NCI-H510A treated with DMSO at 0.1 percent for 48 hours (cell line): ENCODE measurements at places on chromosomes 5 and 9.
A peak's percentile ranks its signal among the peaks of the same experiment; 100 is the strongest.

- no peak for DNase-seq
These were observed 42.8 kb downstream of the TIMD4 start for GRCh38 chr5:156920042-156920860.

DNA sequence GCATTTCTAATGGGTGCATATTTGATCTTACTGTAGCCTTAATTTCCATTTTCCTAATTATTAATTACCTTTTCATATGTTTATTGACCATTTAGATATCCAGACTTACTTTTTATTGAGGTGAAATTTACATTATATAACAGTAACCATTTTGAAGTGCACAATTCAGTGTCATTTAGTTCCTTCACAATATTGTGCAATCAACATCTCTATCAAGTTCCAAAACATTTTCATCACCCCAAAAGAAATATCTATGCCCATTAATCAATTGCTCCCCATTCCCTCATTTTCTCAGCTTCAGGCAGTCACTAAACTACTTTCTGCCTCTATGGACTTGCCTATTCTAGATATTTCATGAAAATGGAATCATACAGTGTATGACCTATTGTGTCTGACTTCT is 5.9 kb downstream of the COL15A1 start:
- DNase-seq: no peak

- no peak for DNase-seq
These were observed 99.1 kb upstream of the DAP start for GRCh38 chr5:10860196-10860543.

DNA sequence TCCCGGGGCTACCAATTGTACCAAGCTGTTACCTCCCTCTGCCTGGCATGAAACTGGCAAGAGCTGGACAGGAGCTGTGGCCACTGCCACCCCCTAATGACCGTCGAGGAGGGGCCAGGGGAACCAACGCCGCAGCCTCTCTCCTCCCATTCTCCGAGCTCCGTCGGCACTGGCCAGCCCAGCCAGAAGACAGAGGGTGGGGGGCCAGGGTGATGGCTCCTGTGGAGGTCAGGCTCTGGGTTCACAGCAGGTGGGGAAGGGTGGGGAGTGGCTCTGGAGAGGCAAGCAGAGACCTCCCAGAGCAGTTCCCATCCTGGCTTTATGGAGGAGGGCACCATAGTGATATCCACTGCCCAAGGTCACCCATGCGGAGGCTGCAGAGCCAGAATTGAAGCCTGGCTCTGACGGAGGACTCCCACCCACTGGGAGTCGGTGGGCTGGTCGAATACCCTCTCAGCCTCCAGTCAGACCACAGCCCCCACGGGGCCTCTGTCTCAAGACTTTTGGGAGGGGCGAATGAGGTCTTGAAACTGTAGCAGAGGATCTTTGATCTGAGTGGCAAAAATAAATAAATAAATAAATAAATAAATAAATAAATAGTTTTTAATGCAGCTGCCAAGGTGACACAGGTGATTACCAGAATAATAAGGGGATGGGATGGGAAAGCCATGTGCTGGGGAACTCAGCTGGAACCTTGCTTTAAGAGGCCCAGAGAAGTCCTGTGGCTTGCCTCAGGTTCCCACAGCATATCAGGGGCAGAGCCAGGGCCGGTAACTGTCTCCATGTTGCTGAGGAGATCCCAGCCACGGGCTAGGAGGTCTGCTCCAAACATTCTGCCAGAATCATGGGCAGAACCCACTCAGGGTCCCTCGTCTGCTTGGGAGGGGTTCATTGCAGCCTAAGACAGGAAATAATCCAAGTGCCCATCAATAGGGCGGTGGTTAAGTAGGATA is 42.5 kb upstream of the NEURL1B start:
- no peak for DNase-seq

DNA sequence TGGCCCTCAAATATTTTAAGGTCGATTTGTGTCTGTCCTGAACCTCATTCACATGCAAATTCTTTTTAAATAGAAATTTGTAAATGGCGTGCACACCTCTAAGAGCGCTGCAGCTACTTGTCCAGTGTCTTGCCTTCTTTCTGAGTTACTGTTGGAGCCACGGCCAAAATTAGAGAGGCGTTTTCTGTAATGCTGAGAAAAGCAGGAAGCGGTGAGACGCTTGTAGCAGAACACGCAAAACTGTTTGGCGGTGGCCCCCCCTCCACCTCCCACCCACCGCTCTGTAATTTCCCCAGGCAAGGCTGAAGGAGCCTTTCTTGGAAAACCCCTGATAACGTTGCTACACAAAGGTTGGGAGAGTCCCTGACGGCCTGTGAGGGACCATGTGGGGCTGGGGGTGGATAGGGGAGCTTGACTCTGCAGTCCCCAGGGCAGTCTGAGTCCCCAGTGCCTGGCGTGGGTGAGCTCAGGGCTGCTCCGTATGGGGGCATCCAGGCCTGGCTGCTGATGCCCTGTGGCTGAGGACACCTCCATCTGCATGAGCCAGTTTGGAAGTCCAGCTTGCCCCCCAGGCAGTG is 96.5 kb downstream of the GADD45G start:
- DNase-seq: no peak

DNA sequence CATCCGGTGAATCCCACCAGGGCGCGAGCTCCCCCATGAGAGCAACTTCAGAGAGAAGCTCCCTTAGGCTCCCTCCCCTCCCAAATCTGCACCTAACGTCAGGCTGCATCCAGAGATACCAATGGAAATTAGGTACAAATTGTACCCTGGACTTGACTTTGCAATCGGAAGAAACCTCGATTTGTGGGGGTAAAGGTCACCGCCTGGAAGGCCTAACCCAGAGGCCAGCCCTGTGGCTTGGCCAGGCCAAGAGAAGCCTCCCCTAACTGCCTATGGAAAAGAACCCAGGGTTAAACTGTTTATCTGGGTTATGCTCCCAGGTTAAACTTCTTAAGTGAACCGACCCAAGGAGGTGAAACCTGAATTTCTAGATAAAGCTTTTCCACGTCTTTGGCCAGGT is 80.4 kb downstream of the GTF3C4 start:
- no peak for DNase-seq

- no peak for DNase-seq
These were observed 115.7 kb upstream of the MSX2 start for GRCh38 chr5:174608631-174609097.

- DNase-seq: no peak
These were observed 624.9 kb upstream of the GRAMD2B start for GRCh38 chr5:125798307-125798706.

DNA sequence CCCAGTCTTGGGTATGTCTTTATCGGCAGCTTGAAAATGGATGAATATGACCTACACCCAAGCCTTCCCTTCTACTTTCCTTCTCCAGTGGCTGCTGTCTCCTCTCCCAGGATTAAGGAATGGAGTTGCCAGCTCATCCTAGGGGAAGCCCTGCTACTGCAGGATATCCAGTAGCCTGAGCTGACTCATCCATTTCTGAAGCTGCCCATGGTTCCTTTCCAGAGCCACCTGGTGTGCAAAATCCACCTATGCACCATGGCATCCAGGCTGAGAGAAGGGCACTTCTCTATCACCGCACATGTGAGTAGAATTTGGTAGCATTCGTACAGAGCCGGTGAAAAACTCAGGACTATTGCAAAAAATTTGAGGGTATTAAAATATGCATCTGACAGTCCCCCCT is 290.8 kb downstream of the YTHDC2 start:
- no peak for DNase-seq

GRCh38 chr9:119365291-119366027 is 3.8 kb downstream of the BRINP1 start:
- peak; percentile 53 for DNase-seq

GRCh38 chr9:115229496-115229895 is 111.5 kb upstream of the TNC start:
- no peak for DNase-seq

DNA sequence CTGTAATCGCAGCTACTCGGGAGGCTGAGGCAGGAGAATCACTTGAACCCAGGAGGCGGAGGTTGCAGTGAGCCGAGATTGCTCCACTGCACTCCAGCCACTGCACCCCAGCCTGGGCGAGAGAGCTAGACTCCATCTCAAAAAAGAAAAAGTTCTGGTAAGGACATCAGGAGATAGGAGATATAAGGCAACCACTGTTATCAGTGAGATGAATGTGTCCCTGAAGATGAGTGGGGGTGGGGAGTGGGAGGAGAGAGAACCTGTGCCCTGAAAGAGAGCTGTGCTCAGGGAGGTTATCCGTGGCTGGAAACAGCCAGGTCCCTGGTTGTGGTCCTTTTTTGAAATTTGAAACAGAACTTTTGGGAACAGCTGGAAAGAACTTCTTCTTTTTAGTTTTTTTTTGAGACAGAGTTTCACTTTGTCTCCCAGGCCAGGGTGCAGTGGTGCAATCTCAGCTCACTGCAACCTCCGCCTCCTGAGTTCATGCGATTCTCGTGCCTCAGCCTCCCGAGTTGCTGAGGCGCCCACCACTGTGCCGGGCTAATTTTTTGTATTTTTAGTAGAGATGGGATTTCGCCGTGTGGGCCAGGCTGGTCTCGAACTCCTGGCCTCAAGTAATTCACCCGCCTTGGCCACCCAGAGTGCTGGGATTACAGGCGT is 2.6 kb downstream of the PTPA start:
- no peak for DNase-seq

DNA sequence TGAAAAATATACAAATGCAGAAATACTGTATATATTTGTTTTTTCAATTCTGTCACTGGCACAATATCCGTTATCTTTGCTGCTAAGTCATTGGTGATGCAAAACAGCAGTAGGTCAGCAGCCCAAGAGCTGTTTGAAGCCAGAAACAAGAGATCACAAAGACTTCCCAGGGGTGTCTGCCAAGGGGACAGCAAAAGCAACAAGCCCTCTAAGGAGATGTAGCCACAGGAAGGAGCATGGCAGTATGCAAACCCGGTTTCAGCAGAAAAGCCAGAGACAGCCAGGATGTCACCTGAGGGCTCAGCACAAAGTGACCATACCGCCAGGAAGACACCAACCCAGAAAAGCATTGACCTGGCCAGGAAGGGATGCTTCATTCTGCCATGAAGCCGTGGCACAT is 241.5 kb downstream of the ARRDC3 start:
- DNase-seq: no peak

- DNase-seq: no peak
These were observed 3.2 kb downstream of the COMMD10 start for GRCh38 chr5:116088062-116088461.

- DNase-seq: peak; percentile 73
These were observed 28.9 kb upstream of the LPCAT1 start for GRCh38 chr5:1552521-1553255.

DNA sequence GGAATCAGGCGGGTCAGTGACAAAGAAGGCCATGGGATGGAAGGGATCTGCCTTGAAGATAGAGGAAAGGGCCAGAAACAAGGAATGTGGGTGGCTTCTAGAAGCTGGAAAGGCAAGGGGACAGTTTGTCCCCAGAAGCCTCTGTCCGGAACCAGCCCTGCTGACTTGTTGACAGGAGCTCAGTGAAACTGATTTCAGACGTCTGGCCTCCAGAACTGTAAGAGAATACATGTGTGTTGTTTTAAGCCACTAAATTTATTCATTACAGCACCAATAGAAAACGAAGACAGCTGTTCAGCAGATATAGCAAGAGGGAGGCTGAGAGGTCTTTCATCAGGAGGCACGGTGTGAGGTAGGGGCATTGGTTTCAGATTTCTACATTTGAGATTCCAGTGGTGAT is 422.5 kb downstream of the KDM4C start:
- DNase-seq: no peak

GRCh38 chr5:111704452-111705085 is 52.4 kb downstream of the NREP start:
- no peak for DNase-seq

DNA sequence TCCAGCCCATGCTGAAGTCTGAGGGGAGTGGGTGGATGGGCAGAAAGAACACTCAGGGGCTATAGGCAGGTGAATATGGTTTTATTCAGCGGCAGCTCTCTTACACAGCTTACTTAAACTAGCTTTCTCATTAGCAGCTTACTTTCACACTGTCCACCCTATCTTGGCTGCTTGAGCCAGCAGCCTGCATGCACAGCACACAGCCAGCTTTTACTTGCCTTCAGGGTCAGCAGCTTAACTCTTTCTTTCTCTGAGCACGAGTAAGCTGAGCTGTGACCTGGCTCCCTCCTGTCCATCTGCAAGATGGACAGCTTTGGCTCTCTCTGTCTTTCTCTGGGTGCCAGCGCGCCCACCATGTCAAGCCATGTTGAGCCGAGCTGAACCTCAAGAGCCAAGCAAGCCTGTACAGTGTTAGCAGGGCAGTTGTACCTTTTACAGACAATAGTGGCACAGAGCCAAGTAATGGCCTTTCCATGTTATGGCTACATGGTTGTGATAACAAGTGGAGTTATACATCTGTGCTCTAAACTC is 1054.9 kb downstream of the PTPRD start:
- DNase-seq: no peak

- no peak for DNase-seq
These were observed 254.5 kb downstream of the RASEF start for GRCh38 chr9:82808478-82808877.

GRCh38 chr9:113653746-113654604 is 190.4 kb downstream of the RGS3 start:
- DNase-seq: no peak

DNA sequence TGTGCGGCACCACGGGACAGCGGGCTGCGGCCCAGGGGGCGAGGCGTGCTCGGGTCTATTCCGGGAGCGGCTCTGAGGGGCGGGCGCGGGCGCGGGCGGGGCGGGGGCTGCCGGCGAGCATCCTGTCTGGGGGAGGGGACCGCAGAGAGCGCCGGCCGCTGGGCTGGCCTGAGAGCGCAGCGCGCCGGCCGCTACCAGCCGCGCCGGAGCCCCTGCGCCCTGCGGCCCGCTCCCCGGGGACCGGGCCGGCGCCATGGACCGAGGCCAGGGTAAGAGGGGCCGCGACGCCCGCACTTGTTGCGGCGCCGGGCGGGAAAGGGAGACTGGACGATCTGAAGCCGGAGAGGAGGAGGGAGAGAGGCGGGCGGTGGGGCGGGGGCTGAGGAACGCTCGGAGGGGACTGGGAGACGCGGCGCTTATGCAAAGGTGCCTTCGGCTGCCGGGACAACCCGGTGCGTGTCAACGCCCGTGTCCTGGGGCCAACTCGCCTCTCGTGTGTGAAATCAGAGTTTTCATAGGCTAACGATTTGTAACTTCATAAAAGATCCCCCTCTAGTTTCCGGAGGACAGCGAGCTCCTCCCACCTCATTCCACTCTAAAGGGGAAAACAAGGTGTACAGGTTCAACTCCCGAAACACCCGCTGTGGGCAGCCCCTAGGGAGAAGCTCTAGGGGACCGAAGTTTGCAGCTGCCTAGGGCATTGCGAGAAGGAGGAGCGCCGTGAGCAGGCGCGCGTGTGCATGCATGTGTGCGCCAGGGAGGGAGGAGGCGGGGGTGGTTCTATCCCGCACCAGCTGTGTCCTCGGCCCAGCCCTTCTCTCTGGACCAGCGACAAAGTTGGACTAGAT is at the start of gene AFAP1L1:
Gene AFAP1L1 (plus strand): TSS at position 144 of the 848 bp plus-strand sequence. CDS start 110 bp downstream, at position 254.
- DNase-seq: peak; percentile 51

DNA sequence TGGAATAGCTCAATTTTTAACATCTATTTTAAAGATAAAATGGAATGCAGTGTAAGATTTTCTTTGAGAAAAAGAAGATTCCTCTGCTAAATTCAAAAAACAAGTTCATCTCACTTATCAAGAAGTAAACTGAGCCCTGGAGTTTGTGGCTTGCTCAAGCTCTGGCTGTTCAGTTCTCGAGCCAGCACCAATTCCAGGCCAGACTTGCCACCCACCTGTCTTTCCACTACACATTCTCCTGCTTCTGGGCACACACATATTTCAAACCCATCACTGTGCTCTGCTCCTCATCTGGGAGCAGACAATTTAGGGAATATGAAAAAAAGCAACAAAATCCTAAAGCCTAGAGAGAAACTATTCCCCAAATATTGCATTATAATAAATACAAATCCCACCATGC is 424.5 kb downstream of the ENC1 start:
- no peak for DNase-seq

GRCh38 chr5:135393691-135394090 is 5.3 kb downstream of the MACROH2A1 start:
- no peak for DNase-seq

- DNase-seq: peak; percentile 21
These were observed 9.8 kb downstream of the SLC31A2 start for GRCh38 chr9:113160571-113160970.
